ENCODE measurements at places on chromosomes 12 and 14.

DNA sequence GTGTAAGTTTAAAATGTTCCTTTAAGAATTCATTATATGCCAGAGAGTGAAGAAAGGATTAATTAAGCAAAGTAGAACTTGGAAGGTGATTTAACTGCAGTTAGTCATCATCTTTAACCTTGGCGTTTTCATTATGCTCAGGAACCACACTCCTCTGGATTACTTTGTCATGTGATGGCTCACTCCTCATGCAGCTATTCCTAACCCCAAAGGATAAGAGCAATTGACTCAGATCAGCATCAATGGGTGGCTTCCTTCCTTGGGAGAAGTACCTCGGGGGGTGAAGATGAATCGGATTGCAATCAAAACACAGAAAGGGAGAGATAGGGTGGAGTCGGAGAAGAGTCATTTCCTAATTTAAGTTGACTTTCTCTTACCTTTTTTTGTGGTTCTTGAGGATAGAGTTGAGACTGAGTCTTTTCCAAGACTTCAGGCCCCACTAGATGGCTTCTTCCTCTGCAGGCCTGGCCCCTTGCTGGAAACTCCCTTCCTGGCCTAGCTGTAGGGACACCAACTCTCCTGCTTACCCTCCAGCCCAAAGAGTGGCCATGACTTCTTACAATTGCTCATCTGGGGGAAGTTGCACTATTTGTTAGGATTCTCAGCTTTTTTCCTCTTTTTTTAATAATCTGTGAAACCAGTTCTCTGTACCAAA, 238.6 kb upstream of the DDHD1 start:
- DNase-seq: no peak

- peak; percentile 53 for DNase-seq
Measured at GRCh38 chr12:52156757-52157565, 34.9 kb downstream of the KRT80 start.

- peak; percentile 98 for DNase-seq
Measured at GRCh38 chr14:73743431-73743931, 29.3 kb upstream of the PNMA1 start.

- DNase-seq: no peak
Measured at GRCh38 chr14:104212206-104213095, 74.1 kb downstream of the KIF26A start.

DNA sequence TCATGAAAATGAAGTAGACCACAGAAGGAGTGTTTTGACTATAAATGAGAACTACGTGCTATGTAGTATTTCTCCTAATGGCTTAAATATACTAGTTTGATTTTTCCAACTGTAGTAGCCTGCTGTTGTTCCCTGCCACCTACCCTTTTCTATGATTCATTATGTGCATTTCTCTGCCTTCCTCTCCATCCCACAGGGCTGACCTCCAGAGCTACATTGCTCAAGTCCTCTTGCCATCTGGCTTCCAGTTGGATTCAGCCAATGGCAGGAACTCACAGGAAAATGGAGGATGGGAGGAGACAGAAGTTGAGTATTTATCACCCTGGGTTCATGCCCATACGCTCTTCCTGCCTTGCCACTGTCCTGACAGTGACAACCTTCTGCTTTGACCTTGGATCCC, 515.3 kb downstream of the SOX5 start:
- no peak for DNase-seq

Measured in bone marrow (tissue), 2 donors.